ENCODE measurements at places on chromosomes 3 and 15.

- H3K27me3 ChIP-seq: no peaks in the 10 kb centered on the region
- no peak for DNase-seq
- H3K27ac ChIP-seq: no peak overlapping the region
- H3K4me1 ChIP-seq: peaks cover 23% of the 10 kb centered on the region
Measured at GRCh38 chr15:63448266-63448665, 56.1 kb upstream of the USP3 start.

GRCh38 chr3:177731644-177732268 is 534.5 kb upstream of the TBL1XR1 start:
- no peak for DNase-seq
- no peak overlapping the region for H3K4me3 ChIP-seq
- H3K27me3 ChIP-seq: no peaks in the 10 kb centered on the region
- peaks cover 5% of the 10 kb centered on the region for H3K4me1 ChIP-seq
- no peaks in the 10 kb centered on the region for H3K36me3 ChIP-seq
- H3K27ac ChIP-seq: no peak overlapping the region

GRCh38 chr3:6799264-6799915 is 61.5 kb upstream of the GRM7 start:
- H3K27me3 ChIP-seq: no peaks in the 10 kb centered on the region
- peak; percentile 33 for DNase-seq
- no peak overlapping the region for H3K4me3 ChIP-seq
- H3K4me1 ChIP-seq: no peaks in the 10 kb centered on the region

GRCh38 chr3:108125153-108125543 is 34.3 kb upstream of the CD47 start:
- DNase-seq: no peak
- peak overlapping the region; percentile 92 for H3K4me3 ChIP-seq
- peaks cover 60% of the 10 kb centered on the region for H3K4me1 ChIP-seq
- peaks cover 44% of the 10 kb centered on the region for H3K36me3 ChIP-seq
- peak overlapping the region; percentile 100 for H3K27ac ChIP-seq

GRCh38 chr3:60303160-60303559 is 948.1 kb downstream of the FHIT start:
- H3K27ac ChIP-seq: no peak overlapping the region
- H3K4me3 ChIP-seq: no peak overlapping the region
- H3K36me3 ChIP-seq: no peaks in the 10 kb centered on the region
- DNase-seq: no peak
- H3K4me1 ChIP-seq: peaks cover 8% of the 10 kb centered on the region

- peaks cover 17% of the 10 kb centered on the region for H3K4me1 ChIP-seq
- no peak for DNase-seq
- H3K27ac ChIP-seq: no peak overlapping the region
Measured at GRCh38 chr15:95874637-95875036, 455.9 kb upstream of the NR2F2 start.

GRCh38 chr3:73708956-73709355 is 84.2 kb upstream of the PDZRN3 start:
- no peaks in the 10 kb centered on the region for H3K4me1 ChIP-seq
- DNase-seq: no peak
- no peaks in the 10 kb centered on the region for H3K27me3 ChIP-seq
- no peaks in the 10 kb centered on the region for H3K36me3 ChIP-seq
- H3K4me3 ChIP-seq: no peak overlapping the region

DNA sequence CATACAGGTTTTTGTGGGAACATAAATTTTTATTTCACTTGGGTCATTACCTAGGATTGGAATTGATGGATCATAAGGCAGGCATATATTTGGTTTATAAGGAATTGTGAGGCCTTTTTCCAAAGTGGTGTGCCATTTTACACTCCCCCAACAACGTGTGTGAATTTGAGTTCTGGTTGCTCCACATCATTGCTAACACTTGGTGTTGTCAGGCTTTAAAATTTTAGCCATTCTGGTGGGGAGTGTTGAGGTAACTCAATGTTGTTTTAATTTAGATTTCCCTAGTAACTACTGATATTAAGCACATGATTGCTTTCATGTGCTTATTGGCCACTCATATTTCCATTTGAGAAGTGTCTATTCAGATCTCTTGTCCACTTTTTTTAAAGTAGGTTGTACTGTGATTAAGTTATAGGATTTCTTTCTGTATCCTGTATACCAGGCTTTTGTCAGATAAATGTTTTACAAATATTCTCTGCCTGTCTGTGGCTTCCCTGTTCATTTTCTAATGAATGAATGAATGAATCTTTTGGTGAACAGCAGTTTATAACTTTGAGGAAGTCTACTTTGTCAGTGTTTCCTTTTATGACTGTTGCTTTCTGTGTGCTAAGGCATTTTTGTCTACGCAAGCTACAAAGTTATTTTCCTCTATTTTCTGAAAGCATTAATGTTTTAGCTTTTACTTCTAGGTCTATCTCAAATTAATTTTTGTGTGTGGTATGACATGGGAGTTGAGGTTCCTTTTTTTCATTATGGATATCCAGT is 17.9 kb upstream of the NR2C2 start:
- no peak overlapping the region for H3K4me3 ChIP-seq
- no peak overlapping the region for H3K27ac ChIP-seq
- H3K4me1 ChIP-seq: no peaks in the 10 kb centered on the region
- H3K27me3 ChIP-seq: no peaks in the 10 kb centered on the region
- no peaks in the 10 kb centered on the region for H3K36me3 ChIP-seq

DNA sequence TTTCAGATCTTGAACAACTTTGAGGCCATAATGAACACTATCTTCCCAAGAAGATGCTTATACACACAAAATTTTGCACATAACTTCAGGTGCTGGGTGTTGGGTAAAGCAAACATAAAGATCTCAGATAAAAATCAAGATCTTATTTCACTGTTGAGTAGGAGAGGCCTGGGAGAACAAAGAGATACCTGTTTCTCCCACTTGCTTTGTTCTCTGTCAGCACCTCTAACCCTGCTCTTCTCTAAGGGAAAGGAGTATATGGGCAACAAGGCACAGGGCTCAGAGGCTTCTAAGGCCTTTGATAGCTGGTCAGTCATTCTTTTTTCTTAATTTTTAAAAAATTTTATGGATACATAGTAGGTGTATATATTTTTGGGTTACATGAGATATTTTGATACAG is 3.6 kb upstream of the GK5 start:
- H3K27me3 ChIP-seq: no peaks in the 10 kb centered on the region
- H3K4me3 ChIP-seq: no peak overlapping the region
- DNase-seq: no peak
- H3K36me3 ChIP-seq: no peaks in the 10 kb centered on the region
